Activated naive CD8-positive, alpha-beta T cell treated with anti-CD3 and anti-CD28 coated beads, Interleukin-2, amount 50 U/mL, for 24 hours (primary cell): ENCODE measurements at places on chromosomes 1 and 21.
A peak's percentile ranks its signal among the peaks of the same experiment; 100 is the strongest.

DNA sequence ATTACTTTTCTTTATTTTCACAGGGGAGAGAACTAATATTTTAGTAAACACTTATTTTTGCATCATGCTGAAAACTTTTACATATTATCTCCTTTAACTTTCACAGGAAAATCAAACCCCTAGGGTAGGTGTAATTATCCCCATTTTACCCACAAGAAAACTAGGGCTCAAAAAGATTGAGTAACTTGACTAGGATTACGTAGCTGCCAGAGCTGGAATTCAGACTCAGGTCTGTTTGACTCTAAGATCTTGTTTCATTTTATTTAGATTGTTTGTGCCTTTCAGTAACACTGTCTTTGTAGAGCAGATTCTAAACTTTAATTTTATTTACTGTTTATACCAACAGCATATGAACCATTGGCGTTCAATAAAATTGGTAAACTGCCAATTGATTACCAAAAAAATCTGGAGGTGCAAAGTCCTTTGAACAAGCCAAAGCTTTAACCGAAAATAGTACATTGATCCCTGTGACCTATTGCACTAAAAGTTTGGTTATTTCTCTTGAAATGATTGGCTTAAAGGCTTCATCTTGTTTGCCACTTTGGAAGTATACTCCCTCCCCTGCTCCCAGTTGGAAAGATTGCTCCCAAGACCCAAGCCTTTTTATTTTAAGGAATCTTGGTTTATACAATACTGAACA, 71.0 kb upstream of the WDR26 start:
- peaks cover 16% of the 10 kb centered on the region for H3K4me1 ChIP-seq
- DNase-seq, result no peak
- H3K36me3 ChIP-seq, result no peaks in the 10 kb centered on the region
- no peak overlapping the region for H3K4me3 ChIP-seq
- H3K27ac ChIP-seq, result no peak overlapping the region
- peaks cover 1% of the 10 kb centered on the region for H3K27me3 ChIP-seq

- H3K36me3 ChIP-seq, result no peaks in the 10 kb centered on the region
- H3K4me3 ChIP-seq, result no peak overlapping the region
- H3K4me1 ChIP-seq, result no peaks in the 10 kb centered on the region
- peaks cover 4% of the 10 kb centered on the region for H3K27me3 ChIP-seq
Measured at GRCh38 chr1:165624441-165624840, 6.6 kb upstream of the MGST3 start.

DNA sequence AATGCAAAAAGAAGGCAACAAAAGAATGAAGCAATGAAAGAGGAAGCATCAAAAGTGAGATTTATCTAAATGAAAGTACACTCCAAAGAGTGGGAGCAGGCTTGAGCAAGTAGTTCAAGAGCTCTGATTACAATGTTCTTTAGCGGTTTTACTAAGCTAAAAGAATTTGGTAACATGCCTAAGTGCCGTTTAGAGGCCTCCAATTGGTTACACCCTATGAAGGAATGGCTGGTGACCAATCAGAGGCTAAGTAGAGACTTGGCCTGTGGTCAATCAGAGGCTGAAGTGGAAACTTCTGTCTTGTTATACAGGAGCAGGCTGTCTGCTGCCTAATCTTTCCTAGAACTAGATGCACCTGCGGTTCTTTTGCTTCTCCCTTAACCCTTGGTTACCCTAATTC, 59.1 kb downstream of the PTGFR start:
- peaks cover 2% of the 10 kb centered on the region for H3K27me3 ChIP-seq
- H3K4me3 ChIP-seq, result no peak overlapping the region
- no peak overlapping the region for H3K27ac ChIP-seq
- H3K4me1 ChIP-seq, result no peaks in the 10 kb centered on the region

DNA sequence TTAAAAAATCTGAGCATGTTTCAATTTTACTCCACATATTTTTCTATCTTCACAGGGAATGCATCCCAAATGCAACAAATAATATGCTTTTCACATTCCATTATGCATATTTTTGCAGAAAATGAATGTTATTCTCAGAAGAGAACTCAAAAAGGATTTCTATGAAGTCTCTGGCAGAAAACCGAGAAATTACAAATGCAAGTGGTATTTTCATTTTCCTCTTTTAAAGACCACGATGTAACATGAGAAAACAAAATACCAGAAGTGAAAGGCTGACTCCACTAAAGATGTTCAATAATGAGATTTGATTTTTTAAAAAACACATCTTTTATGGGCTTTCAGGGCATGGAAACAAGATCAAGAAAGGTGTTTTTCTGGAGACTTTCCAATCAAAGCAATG, 5.0 kb upstream of the PDC start:
- DNase-seq, result no peak
- no peak overlapping the region for H3K27ac ChIP-seq
- H3K4me3 ChIP-seq, result no peak overlapping the region
- peaks cover 5% of the 10 kb centered on the region for H3K27me3 ChIP-seq
- H3K36me3 ChIP-seq, result no peaks in the 10 kb centered on the region
- no peaks in the 10 kb centered on the region for H3K4me1 ChIP-seq

DNA sequence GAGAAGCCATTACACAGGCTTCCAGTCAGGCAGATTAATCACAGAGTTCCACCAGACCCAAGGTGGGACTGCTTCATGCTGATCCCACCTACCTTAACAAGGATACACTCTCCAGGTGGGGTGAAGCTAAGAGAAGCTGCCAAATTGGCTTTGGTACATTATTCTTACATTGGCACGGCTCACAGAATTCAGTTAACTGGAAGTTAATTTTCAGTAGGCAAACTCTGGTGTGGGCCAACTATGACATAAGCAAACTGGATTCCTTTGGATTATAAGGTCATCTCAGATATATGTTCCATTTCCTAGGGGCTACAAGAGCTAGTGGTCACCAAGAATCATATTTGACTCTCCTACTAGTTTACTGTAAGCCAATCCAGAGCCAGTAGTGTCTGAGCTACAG, 448.8 kb upstream of the BEND5 start:
- H3K4me1 ChIP-seq, result no peaks in the 10 kb centered on the region
- H3K27ac ChIP-seq, result no peak overlapping the region
- H3K36me3 ChIP-seq, result no peaks in the 10 kb centered on the region
- H3K27me3 ChIP-seq, result no peaks in the 10 kb centered on the region
- no peak for DNase-seq
- no peak overlapping the region for H3K4me3 ChIP-seq

DNA sequence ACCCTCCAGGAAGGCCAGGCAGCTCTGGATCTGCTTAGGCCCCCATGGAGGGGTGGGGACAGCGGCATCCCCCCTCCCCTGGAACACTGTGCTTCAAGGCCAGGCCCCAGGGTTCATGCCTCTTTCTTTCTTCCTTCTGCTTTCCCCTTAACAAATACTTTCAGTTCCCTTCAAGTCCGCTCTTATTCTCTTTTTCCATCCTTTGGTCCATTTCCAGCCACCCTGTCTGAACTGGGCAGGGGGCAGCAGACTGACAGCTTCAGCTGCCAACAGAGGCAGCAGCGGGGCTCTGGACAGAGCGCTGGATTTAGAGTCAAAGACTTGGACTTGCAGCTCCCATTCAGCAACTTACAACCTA, 1.1 kb upstream of the CD244 start:
- H3K36me3 ChIP-seq, result no peaks in the 10 kb centered on the region
- DNase-seq, result no peak
- H3K27me3 ChIP-seq, result peaks cover 5% of the 10 kb centered on the region
- peak overlapping the region; percentile 43 for H3K27ac ChIP-seq
- peaks cover 43% of the 10 kb centered on the region for H3K4me1 ChIP-seq
- H3K4me3 ChIP-seq, result no peak overlapping the region

DNA sequence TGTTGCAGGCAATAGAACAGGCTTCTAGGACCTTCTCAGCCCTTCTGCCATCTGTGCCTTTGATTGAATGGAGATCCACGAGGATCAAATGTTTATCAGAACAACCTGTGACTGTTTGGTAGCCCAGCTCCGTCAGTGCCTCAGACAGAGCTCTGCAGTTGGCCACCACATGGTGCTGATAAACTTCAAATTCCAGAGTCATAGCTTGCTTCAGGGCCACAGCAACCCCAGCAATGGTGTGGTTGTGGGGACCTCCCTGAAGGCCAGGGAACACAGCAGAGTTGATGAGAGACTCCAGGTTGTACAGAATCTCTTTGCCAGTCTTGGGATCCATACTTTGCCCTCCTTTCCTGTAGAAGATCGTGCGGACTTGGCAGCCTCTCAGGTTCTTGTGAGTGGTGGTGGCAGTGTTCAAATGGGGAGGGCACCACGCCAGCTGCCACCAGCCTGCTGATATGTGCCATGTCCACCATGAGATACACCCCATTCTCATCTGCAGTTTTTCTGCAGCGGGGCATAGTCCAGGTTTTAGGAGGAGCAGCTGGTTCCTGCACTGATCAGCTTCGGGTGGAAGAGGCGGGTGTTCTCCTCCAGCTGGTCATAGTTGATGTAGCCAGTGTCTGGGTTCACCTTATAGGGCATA, 82.9 kb upstream of the ARTN start:
- peaks cover 27% of the 10 kb centered on the region for H3K4me1 ChIP-seq
- no peak overlapping the region for H3K4me3 ChIP-seq
- no peak for DNase-seq
- no peak overlapping the region for H3K27ac ChIP-seq

DNA sequence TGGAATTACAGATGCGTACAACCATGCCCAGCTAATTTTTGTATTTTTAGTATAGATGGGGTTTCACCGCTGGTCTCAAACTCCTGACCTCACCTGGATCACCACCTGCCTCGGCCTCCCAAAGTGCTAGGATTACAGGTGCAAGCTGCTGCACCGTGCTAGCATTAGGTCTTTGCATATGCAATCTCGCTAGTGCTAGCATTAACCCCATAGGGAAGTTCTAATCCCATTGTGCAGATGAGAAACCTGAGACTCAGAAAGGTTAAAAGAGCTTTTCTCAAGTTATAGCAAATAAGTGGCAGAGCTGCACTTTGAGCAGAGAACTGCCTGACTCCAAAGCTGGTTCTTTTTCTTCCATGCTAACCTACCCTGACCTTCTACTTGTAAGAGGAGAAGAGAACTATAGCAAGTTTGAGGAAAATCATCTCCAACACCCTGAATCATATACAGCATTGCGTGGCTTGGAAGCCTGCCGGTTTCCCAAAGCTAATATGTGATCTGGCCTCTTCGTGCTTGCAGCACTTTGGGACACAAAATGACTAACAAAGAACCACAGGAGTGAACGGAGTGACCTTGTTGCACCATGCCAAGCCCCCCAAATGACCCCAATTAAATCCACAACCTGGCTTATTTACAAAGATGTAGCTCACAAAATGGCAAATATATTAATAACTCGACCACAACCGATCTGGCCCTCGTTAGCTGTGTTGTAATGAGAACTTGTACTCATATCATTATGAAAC, 185.1 kb downstream of the TM2D1 start:
- DNase-seq, result no peak
- H3K27me3 ChIP-seq, result no peaks in the 10 kb centered on the region
- H3K27ac ChIP-seq, result no peak overlapping the region
- H3K36me3 ChIP-seq, result no peaks in the 10 kb centered on the region

DNA sequence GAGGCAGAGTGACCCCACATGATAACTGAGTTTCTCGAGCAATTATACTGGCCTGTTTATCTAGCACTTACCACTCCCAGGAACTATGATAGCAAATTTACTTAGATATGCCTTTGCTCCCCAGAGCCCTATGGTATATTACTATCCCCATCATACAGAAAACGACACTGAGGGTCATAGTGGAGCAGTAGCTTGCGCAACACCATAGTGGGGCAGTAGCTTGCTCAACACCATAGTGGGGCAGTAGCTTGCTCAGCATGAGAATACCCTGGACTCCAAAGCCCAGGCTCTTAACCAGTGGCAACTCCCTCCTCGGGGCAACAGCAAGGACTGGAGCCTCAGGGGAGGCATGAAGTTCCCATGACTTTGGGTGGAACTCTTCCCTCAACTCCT, 211.9 kb downstream of the NPHP4 start:
- H3K4me3 ChIP-seq, result no peak overlapping the region
- peaks cover 2% of the 10 kb centered on the region for H3K27me3 ChIP-seq
- DNase-seq, result no peak
- no peak overlapping the region for H3K27ac ChIP-seq
- H3K36me3 ChIP-seq, result no peaks in the 10 kb centered on the region

GRCh38 chr1:85015826-85016225, 18.9 kb upstream of the MCOLN2 start:
- H3K4me3 ChIP-seq, result no peak overlapping the region
- H3K27ac ChIP-seq, result no peak overlapping the region
- H3K27me3 ChIP-seq, result peaks cover 3% of the 10 kb centered on the region
- no peak for DNase-seq
- peaks cover 3% of the 10 kb centered on the region for H3K36me3 ChIP-seq

DNA sequence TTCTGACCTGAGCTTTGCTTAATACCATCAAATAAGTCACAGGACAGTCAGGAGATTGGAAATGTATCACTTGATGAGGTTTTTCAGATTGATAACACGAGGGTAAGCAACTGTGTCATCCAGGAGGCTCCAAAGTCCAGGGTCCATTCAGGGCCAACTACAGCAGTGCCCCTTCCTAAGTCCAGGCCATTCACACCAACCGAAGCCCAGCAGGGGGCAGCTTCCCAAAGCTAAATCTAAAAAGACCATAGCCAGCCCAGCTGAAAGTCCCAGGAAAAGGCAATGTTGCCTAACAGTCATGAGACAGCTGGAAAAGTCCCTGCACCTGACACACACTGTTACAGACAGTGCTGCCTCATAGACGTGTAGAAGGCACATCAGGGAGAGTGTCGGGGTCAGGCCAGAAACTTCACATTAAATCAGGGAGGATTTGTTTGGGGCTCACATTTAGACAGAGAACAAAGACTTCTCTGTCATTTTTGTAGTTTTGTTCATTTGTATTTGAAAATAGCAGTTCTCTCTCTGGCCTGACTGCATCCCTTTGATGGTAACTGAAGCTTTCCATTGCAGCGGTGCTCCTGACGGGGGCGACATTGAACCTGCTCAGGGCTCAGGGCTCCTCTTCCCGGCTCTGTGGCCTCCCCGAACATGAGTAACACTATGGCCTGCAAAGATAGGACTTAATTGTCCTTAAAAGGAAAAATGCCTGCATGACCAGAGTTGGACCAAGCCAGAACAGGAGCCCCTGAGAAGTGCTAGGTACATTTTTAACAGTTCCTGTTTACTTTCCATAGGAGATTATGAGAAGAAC, 200.4 kb downstream of the NRIP1 start:
- no peak overlapping the region for H3K4me3 ChIP-seq
- H3K4me1 ChIP-seq, result peaks cover 12% of the 10 kb centered on the region
- H3K27me3 ChIP-seq, result peaks cover 2% of the 10 kb centered on the region
- no peaks in the 10 kb centered on the region for H3K36me3 ChIP-seq
- DNase-seq, result peak; percentile 58
- H3K27ac ChIP-seq, result no peak overlapping the region

GRCh38 chr1:167066333-167067122, 23.6 kb downstream of the GPA33 start:
- no peaks in the 10 kb centered on the region for H3K36me3 ChIP-seq
- no peaks in the 10 kb centered on the region for H3K27me3 ChIP-seq
- H3K27ac ChIP-seq, result no peak overlapping the region
- DNase-seq, result peak; percentile 88
- no peaks in the 10 kb centered on the region for H3K4me1 ChIP-seq

DNA sequence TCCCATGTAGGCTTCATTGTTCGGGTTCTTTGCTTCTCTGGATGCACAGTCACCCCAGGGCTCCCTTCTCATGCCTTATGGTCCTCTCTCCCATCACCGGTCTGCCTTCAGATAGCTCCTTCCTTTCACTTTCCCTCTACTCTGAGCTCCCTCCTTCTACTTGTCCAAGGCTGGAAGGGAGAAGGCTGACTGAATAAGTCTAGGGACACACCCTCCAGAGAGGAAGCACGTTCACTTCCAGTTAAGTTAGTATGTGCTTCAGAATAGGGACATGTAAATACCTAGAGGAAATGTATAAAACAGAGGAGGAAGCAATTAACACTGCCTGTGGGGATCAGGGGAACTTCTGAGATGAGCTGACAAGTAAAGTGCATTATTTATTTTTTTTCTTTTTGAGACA, 23.5 kb downstream of the CXADR start:
- H3K4me1 ChIP-seq, result no peaks in the 10 kb centered on the region
- H3K27ac ChIP-seq, result no peak overlapping the region
- peaks cover 2% of the 10 kb centered on the region for H3K27me3 ChIP-seq
- DNase-seq, result no peak
- H3K36me3 ChIP-seq, result no peaks in the 10 kb centered on the region
